Activated gamma-delta T cell treated with anti-CD3 and anti-CD28 coated beads, Interleukin-2, amount 50 U/mL, for 16 hours (primary cell): ENCODE measurements at places on chromosomes 1 and 21.
A peak's percentile ranks its signal among the peaks of the same experiment; 100 is the strongest.

- no peak for DNase-seq
Observed at GRCh38 chr1:54595956-54596498, 27.3 kb downstream of the FAM151A start.

- DNase-seq, result no peak
Observed at GRCh38 chr1:7261490-7261889, 476.2 kb downstream of the CAMTA1 start.

DNA sequence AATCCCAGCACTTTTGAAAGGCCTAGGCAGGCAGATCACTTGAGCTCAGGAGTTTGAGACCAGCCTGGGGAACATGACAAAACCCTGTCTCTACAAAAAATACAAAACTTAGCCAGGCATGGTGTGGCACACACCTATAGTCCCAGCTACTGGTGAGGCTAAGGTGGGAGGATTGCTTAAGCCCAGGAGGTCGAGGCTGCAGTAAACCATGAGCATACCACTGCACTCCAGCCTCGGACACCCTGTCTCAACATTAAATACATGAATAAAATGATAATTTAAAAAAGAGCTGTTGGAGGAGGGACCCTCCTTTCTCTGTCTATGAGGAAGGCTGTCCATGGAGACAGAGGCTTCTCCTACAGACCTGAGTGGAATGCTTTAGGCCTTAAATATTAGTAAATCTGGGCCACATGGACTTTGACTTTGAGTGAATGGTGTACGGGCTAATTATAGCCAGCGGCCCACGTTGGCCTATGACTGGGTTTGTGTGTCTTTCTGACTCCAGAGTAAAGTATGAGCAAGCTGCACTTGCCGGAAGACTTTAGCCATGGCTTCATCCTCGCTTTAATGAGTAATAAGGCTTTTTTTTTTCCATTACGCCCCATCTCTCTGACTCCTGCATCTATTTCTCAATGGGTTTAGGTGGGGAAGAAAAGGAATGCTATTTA, 21.3 kb downstream of the RAB3B start:
- DNase-seq, result no peak

- DNase-seq, result no peak
Observed at GRCh38 chr1:169899519-169900217, 6.0 kb upstream of the SCYL3 start.

DNA sequence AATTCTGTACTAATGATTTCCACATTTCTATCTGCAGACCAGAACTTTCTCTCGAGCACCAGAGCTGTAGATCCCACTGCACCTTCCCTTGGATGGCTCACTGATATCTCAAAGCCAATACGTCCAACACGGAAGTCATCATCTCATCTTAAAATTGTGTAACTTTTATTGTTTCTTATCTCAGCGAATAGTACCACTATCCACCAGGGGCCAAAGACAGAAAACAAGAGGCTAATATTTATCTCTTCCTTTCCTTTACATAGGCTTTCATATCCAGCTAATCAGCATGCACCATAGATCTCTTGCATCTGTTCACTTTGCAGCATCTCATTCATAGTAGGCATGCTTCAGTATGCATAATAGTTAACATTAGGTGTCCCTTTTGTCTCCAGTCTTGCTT, 303.6 kb downstream of the PTPRC start:
- no peak for DNase-seq

- DNase-seq, result no peak
Observed at GRCh38 chr21:14613486-14614224, 67.5 kb upstream of the SAMSN1 start.

GRCh38 chr1:175801979-175802378, 58.6 kb upstream of the TNR start:
- no peak for DNase-seq

DNA sequence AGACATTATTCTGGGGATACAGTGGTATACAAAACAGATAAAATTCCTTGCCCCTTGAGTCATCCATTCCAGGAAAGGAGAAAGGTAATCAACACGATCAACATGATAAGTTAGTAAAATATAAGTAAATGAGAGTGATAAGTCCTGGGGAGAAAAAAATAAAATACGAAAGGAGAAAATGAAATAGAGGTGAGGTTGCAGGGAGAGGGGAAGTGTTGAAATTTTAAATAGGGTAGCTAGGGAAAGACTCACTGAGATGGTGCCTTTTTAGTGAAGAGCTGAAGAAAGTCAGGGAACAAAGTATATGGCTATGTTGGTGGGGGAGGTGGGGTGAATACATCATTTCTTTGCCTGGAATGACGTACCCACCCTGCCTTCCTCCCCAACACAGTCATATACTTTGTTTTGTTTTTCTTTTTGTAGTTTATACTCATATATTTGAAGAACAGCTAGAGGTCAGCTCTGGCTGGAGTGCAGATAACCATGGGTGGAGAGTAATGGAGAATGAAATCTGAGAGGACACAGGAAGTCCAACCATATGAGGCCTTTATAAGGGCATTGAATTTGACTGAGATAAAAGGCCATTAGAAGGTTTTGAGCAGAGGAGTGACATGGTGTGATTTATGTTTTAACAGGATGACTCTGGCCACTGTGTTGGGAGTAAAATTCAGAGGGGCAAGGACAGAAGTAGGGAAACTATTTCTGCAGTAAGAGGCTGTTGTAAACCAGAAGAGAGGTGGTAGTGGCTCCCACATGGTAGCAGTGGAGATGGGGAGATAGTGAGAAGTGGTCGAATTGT, 54.8 kb downstream of the OSBPL9 start:
- no peak for DNase-seq

GRCh38 chr1:185420588-185421081, 103.6 kb upstream of the IVNS1ABP start:
- DNase-seq, result no peak

- DNase-seq, result no peak
Observed at GRCh38 chr21:18940791-18941190, 537.2 kb upstream of the TMPRSS15 start.

DNA sequence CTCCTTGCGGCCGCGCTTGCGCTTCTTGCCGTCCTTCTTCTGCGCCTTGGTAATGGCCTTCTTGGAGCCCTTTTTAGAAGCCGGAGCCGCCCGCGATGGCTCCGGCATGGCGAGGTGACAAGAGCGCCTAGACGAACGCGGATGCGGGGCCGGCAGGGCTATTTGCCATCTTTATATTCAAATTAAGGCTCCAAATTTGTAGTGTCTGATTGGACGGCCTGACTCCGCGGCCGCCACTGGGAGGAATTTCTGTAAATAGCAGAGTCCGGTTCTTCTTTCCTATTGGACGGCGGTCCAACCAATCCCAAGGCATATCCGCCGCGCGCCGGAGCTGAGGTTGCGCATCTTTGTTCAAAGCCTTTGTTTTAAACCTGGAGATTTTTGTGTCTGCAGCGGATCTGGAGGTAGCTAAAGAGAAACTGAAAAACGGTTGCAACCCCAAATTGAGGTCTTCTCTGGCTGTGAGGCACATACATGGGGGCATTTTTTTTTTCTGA, 22.6 kb upstream of the RNF187 start:
- peak; percentile 78 for DNase-seq

DNA sequence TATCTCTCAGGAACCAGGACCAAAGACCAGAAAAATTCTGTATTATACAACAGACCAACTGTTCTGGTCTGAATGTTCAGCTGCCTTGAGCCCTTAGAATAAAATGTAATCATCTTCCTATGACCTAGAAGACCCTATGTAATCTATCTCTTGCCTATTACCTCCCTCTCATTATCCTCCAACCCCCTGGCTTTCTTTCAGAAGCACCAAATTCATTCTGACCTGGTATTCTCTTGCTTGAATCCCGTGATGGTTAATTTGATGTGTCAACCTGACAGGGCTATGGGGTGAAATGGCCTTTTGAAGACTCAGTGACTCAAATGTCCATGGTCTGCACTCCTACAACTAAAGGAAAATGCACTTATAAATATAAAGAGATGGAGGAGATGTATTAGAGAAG, 21.8 kb upstream of the FBXO28 start:
- DNase-seq, result no peak
